ENCODE measurements at places on chromosomes 1 and 21. TPM values are rescaled to one million over a fixed set of nuclear protein-coding genes. Genes with fewer than 3 reads are reported as not detected.

- H3K27me3 ChIP-seq: peaks cover 2% of the 10 kb centered on the region
- no peaks in the 10 kb centered on the region for H3K4me1 ChIP-seq
- H3K36me3 ChIP-seq: no peaks in the 10 kb centered on the region
- DNase-seq: no peak
- no peak overlapping the region for H3K4me3 ChIP-seq
- no peak overlapping the region for H3K27ac ChIP-seq
Observed at GRCh38 chr21:43280949-43281633, 112.3 kb downstream of the CRYAA start.

GRCh38 chr1:94607398-94607797, 65.8 kb upstream of the F3 start:
- H3K36me3 ChIP-seq: no peaks in the 10 kb centered on the region
- H3K27ac ChIP-seq: no peak overlapping the region
- DNase-seq: no peak

MTARC2 gene
- not detected for total RNA-seq

DNA sequence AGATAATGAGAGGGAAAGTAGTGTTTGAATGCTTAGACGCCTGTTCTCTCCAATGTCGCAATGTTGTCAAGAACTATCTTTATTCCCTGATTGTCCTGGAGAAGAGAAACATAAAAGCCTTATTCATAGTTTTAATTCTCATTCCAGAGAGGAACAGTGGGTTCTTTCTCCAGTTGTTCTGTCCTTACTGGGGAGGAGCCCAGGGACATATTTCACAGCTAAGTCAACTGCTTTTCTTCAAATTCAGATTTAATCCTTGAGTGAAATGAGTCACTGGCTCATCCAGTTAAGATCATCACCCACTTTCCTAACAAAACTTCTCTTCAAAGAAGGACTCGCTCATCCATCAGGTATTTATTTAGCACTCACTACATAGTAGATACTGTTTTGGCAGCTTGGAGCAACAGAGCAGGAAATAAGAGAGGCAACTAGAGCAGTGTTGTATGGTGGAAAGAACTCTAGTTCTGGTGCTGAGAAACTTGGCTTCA, 365.7 kb upstream of the USP24 start:
- no peaks in the 10 kb centered on the region for H3K4me1 ChIP-seq
- H3K4me3 ChIP-seq: no peak overlapping the region
- DNase-seq: no peak
- no peaks in the 10 kb centered on the region for H3K27me3 ChIP-seq
- H3K27ac ChIP-seq: no peak overlapping the region
- H3K36me3 ChIP-seq: no peaks in the 10 kb centered on the region

GRCh38 chr21:45598666-45599065, 44.9 kb upstream of the PCBP3 start:
- peaks cover 5% of the 10 kb centered on the region for H3K36me3 ChIP-seq
- H3K27ac ChIP-seq: no peak overlapping the region
- no peak overlapping the region for H3K4me3 ChIP-seq
- H3K27me3 ChIP-seq: peaks cover 2% of the 10 kb centered on the region

SMPDL3B gene
- 0.29 TPM for total RNA-seq

C1orf185 gene
- total RNA-seq: not detected

GRCh38 chr1:28109639-28110038, 21.2 kb upstream of the EYA3 start:
- H3K4me3 ChIP-seq: no peak overlapping the region
- peaks cover 4% of the 10 kb centered on the region for H3K27me3 ChIP-seq
- H3K36me3 ChIP-seq: peaks cover 2% of the 10 kb centered on the region
- H3K4me1 ChIP-seq: peaks cover 22% of the 10 kb centered on the region
- no peak for DNase-seq
- no peak overlapping the region for H3K27ac ChIP-seq

- H3K4me3 ChIP-seq: no peak overlapping the region
- no peak for DNase-seq
- no peaks in the 10 kb centered on the region for H3K36me3 ChIP-seq
- no peak overlapping the region for H3K27ac ChIP-seq
- no peaks in the 10 kb centered on the region for H3K4me1 ChIP-seq
Observed at GRCh38 chr21:16125274-16125673, 395.5 kb downstream of the USP25 start.

MCM3AP gene
- total RNA-seq: 131 TPM

GRCh38 chr1:27726173-27727044, 648 bp downstream of the FAM76A start:
- peak overlapping the region; percentile 86 for H3K4me3 ChIP-seq
- peaks cover 14% of the 10 kb centered on the region for H3K36me3 ChIP-seq
- no peaks in the 10 kb centered on the region for H3K27me3 ChIP-seq
- no peak for DNase-seq
- H3K27ac ChIP-seq: peak overlapping the region; percentile 68

OR2L2 gene
- 0.08 TPM for total RNA-seq

- no peak for DNase-seq
- H3K4me3 ChIP-seq: no peak overlapping the region
- no peaks in the 10 kb centered on the region for H3K36me3 ChIP-seq
- peaks cover 17% of the 10 kb centered on the region for H3K27me3 ChIP-seq
- H3K27ac ChIP-seq: no peak overlapping the region
Observed at GRCh38 chr21:45067462-45068285, 6.7 kb upstream of the ADARB1 start.

PLXNA2 gene
- 0.02 TPM for total RNA-seq

TFF2 gene
- not detected for total RNA-seq

DIO1 gene
- not detected for total RNA-seq

- peaks cover under 1% of the 10 kb centered on the region for H3K27me3 ChIP-seq
- H3K4me1 ChIP-seq: no peaks in the 10 kb centered on the region
- H3K36me3 ChIP-seq: no peaks in the 10 kb centered on the region
Observed at GRCh38 chr1:219559899-219560298, 53.0 kb downstream of the ZC3H11B start.

- no peak overlapping the region for H3K27ac ChIP-seq
- no peaks in the 10 kb centered on the region for H3K27me3 ChIP-seq
- peaks cover 1% of the 10 kb centered on the region for H3K36me3 ChIP-seq
Observed at GRCh38 chr1:231860221-231861088, 233.9 kb downstream of the DISC1 start.

- peaks cover 7% of the 10 kb centered on the region for H3K4me1 ChIP-seq
- no peak overlapping the region for H3K4me3 ChIP-seq
- H3K27me3 ChIP-seq: peaks cover 8% of the 10 kb centered on the region
- H3K36me3 ChIP-seq: no peaks in the 10 kb centered on the region
- H3K27ac ChIP-seq: no peak overlapping the region
Observed at GRCh38 chr1:66090859-66091457, 298.3 kb downstream of the PDE4B start.

RGL1 gene
- 2.8 TPM for total RNA-seq

KCNK1 gene
- 2.1 TPM for total RNA-seq

GRCh38 chr1:63903947-63904610, 130.3 kb downstream of the ROR1 start:
- peaks cover 15% of the 10 kb centered on the region for H3K27me3 ChIP-seq
- H3K4me1 ChIP-seq: no peaks in the 10 kb centered on the region
- DNase-seq: no peak
- H3K36me3 ChIP-seq: no peaks in the 10 kb centered on the region
- no peak overlapping the region for H3K4me3 ChIP-seq
